ENCODE measurements at places on chromosomes 13 and 19.

- no peak overlapping the region for H3K4me3 ChIP-seq
- no peak overlapping the region for H3K27ac ChIP-seq
- no peaks in the 10 kb centered on the region for H3K27me3 ChIP-seq
- no peaks in the 10 kb centered on the region for H3K4me1 ChIP-seq
Measured at GRCh38 chr19:10439588-10439987, 19.2 kb downstream of the PDE4A start.

- peaks cover 14% of the 10 kb centered on the region for H3K4me1 ChIP-seq
- H3K27ac ChIP-seq, result peak overlapping the region; percentile 98
- H3K27me3 ChIP-seq, result no peaks in the 10 kb centered on the region
- H3K36me3 ChIP-seq, result peaks cover 2% of the 10 kb centered on the region
- H3K4me3 ChIP-seq, result peak overlapping the region; percentile 77
- DNase-seq, result peak; percentile 79
Measured at GRCh38 chr13:110914331-110915056, 375 bp downstream of the ANKRD10 start.

DNA sequence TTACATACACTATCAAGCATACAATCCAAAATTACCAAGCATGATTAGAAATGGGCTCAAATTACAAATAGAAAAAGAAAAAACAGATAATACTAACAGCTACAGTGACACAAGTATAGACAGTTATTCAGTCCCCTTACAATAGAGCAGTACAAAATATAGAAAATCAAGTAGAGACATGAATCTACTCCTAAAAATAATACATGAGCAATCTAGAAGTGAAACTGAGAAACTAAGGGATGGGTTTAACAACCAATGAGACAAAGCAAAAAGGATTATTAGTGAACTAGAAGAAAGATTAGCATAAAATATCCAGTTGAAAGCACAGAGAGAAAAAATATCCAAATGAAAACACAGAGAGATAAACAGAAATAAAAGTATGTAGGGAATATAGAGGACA, 426.7 kb downstream of the TBC1D4 start:
- no peak overlapping the region for H3K4me3 ChIP-seq
- no peaks in the 10 kb centered on the region for H3K36me3 ChIP-seq
- DNase-seq, result no peak

- H3K27ac ChIP-seq, result no peak overlapping the region
- H3K4me3 ChIP-seq, result no peak overlapping the region
- H3K36me3 ChIP-seq, result peaks cover 2% of the 10 kb centered on the region
- no peaks in the 10 kb centered on the region for H3K4me1 ChIP-seq
- H3K27me3 ChIP-seq, result no peaks in the 10 kb centered on the region
Measured at GRCh38 chr13:102679449-102680132, 15.3 kb downstream of the METTL21C start.

GRCh38 chr19:17757125-17757524, 5.8 kb downstream of the FCHO1 start:
- no peak overlapping the region for H3K4me3 ChIP-seq
- H3K4me1 ChIP-seq, result no peaks in the 10 kb centered on the region
- no peaks in the 10 kb centered on the region for H3K27me3 ChIP-seq
- H3K27ac ChIP-seq, result no peak overlapping the region
- DNase-seq, result peak; percentile 38
- no peaks in the 10 kb centered on the region for H3K36me3 ChIP-seq

DNA sequence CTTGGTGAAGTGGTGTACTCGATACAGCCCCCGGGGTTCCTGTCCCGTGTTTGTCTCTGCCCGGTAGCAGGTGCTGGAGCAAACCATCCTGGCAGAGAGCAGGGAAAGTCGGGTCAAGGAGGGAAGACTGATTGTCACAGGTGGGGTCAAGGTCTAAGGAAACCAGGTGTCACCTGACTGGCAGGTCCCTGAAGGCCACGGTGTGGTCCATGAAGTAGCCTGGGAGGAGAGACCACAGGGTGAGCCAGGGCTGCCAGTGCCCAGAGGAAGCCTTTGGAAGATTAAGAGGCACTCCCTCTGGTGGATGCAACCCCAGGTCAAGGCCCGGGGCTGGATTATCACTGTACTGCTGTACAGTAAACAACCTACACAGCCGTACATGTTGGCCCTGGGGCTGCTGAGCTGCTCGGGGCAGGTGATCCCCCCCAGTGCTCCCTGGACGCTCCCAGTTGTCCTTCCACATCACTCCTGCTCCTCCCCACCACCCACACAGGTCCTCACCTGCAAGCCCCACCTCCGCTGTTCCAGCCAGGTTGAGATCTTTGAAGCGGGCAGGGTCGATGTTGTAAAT, 6.0 kb upstream of the CCER2 start:
- no peak for DNase-seq
- peaks cover 2% of the 10 kb centered on the region for H3K36me3 ChIP-seq
- H3K4me3 ChIP-seq, result no peak overlapping the region
- H3K4me1 ChIP-seq, result no peaks in the 10 kb centered on the region
- H3K27ac ChIP-seq, result no peak overlapping the region

DNA sequence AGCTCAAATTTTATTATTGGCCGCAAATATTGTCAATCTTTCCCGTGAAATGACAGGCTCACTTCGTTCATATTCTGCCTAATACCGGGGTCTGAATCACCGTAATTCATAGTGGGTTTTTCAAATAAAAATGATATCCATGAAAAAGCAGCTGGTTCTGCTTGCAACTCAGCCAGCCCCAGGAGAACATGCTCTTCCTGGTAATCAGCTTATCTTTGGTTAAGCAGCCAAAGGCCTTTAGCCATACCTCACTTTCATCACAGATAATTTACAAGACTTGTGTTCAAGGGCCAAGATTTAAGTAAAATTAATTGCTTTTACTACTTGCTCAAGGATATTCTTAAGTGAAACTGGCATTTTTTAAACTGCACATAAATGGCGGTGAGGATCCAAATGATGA, 22.5 kb downstream of the RNASEH2B start:
- no peaks in the 10 kb centered on the region for H3K27me3 ChIP-seq
- H3K36me3 ChIP-seq, result no peaks in the 10 kb centered on the region
- no peaks in the 10 kb centered on the region for H3K4me1 ChIP-seq
- no peak overlapping the region for H3K27ac ChIP-seq

DNA sequence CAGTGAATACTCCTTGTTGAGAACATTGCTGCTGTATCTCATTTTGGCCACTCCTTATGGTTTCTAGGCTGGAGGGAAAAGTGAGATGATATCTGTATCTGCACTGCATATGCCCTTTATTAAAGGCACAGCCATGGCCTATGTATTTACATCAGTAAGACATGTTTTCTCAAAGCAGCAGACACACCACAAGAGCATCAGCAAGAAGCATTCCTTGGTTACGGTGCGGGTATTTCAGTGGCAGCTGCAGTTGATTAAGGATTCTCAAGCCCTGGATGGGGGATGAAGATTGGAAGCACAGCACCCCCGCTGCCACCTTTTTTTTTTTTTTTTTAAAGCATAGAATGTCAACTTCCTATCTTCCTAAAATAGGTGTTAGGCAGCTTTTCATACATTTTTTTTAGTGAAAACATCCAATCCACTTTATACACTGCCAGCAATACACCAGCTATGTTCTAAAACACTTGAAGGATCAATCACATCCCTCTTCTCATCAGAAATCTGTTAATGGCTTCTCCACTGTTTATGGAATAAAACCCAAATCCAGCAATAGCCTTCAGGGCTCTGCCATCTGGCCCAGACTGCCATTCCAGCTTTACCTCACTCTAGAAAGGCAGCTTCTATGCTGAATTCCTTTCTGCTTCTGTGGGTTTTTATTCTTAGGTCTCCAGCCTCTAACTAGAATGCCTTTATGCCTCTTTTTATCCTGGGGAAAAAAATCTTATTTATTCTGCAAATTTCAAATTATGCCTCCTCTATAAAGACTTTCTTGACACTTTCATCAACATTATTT, 331.0 kb downstream of the DNAJC15 start:
- no peak overlapping the region for H3K4me3 ChIP-seq
- no peaks in the 10 kb centered on the region for H3K4me1 ChIP-seq

- no peak for DNase-seq
- no peak overlapping the region for H3K27ac ChIP-seq
- H3K4me3 ChIP-seq, result no peak overlapping the region
- no peaks in the 10 kb centered on the region for H3K4me1 ChIP-seq
- no peaks in the 10 kb centered on the region for H3K27me3 ChIP-seq
Measured at GRCh38 chr19:30966486-30966885, 382.8 kb downstream of the TSHZ3 start.

DNA sequence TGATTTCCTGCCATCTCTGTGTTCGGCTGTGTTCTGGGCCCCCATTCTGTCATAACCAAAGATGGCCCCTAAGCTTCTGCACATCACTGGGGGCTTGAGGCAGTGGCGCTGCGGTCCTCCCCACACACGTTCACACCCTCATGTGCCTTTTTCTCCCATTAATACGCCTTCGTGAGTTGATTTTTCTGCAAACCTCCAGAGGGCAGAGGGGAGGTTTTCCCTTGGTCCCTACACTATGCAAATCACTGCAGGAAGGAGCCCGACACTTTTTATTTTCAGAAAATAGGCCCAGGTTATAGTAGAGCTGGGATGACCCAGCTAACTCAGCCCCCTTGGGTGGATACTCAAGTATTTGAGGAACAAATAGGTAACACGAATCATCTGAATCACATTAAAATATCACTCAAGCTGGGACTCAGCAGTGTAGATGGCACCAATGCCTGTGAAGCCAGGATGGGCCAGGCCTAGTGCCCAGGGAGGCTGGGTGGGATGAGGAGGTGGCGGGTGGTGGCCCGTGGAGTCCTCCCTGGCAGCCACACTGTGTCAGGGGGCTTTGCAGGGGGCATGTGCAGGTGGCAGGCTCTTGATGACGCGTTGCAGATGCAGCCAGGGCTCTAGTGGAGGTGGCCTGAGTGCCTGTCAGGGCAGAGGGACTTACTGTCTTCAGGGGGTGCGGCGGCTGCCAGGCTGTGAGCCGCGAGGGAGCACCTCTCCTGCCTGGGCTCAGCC, 234.3 kb downstream of the TEX29 start:
- H3K4me1 ChIP-seq, result no peaks in the 10 kb centered on the region
- H3K4me3 ChIP-seq, result no peak overlapping the region
- H3K27ac ChIP-seq, result no peak overlapping the region
- DNase-seq, result no peak
